ENCODE measurements at places on chromosomes 13 and 19.
A peak's percentile ranks its signal among the peaks of the same experiment; 100 is the strongest.

DNA sequence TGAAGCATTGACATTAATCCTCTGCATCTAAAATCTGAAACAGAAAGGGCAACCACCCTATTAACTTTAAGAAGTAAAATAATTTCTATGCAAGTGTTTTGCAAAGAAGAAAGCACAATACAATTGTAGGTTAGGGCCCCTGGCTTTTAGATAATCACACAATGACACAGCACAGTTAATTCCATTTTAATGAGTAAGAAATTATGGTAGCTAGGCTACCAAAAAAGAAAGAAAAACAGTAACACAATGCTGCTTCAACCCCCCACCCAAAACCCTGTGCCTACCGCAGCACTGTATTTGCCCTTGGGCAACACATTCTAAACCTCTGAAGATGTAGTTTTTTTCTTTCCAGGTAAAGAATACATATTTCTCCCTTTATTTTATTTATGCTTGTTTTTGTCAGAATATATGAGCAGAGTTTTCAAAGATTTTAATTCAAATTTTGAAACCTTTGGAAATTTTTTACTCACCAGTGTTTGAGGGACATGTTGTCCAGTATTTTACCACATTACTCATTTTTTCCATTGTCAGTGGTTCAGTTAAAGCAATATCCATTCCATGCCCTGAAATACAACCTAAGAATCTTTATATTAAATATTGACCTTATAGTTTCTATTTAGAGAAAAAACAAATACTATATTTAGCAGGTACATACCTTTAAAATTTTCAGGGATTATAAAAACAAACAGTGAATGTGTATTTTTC, 21.1 kb downstream of the SOHLH2 start:
- DNase-seq = no peak

- DNase-seq = no peak
Measured at GRCh38 chr13:20424949-20425348, 100.7 kb downstream of the CRYL1 start.

- DNase-seq = no peak
Measured at GRCh38 chr19:32223595-32224370, 121.6 kb upstream of the ZNF507 start.

GRCh38 chr13:69857183-69857821, 250.3 kb upstream of the ATXN8OS start:
- DNase-seq = peak; percentile 4

- DNase-seq = no peak
Measured at GRCh38 chr13:113869263-113869662, 5.4 kb upstream of the GAS6 start.

DNA sequence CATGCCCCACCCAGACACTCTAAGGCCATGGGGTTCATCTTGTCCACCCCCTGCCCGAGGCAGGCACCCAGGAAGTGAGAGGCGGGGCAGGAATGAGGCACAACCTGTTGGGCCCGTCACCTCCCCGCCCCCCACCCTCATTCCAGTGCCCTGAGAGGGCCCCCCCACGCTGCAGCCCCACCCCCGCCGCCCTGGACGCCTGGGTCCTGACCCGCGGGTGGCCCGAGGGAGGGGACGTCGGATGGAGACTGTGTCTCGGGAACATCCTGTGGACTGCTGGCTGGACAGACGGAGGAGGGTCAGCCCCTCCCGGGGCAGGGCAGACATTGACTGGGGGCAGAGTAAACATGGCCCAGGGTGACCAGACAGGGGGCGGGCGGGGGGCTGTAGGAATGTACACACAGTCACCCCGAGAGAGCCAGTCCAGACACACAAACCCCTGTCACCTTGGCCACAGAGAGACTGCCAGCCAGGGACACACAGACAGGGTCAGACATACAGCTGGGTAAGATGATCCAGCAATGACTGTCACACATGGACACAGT, 7.4 kb upstream of the JUNB start:
- no peak for DNase-seq

- no peak for DNase-seq
Measured at GRCh38 chr19:35457173-35457572, 9.1 kb downstream of the FFAR2 start.

DNA sequence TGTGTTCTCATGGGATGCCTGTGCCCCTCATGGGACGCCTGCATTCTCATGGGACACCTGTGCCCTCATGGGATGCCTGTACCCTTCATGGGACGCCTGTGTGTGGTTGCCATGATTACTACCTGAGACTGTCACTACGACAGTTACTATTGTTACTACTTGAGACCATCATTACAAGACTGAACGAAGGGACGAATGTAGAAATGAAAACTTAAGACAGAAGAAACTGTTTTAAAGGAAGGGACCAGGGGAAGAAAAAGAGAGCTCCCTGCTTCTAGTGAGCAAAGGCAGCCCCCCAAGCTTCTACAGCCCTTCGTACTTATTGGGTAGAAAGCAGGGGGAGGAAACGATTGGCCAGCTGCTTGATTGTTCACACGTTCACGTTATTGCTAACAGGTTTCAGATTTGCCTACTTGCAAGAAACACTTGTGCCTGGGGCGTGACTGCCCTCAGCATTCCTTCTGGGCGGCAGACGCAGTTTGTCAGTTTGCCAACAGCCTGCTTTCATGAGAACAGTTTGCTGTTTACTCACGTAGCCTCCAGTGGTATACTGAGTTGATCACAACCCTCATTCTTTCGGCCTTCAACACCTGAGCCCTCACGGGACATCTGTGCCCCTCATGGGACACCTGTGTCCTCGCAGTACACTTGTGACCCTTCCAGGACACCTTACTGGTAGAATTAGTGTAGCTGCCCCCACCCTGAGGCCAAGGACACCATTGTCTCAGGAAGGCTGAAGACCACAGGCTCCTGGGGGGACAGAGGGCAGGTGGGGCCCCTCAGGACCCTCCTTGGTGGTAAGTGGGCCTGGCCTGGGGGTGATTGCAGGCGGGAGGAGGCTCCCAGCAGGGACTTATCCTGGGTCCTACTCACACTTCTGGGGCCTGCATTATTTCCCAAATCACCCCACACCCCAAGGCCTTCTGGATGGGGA, 2.5 kb upstream of the S1PR4 start:
- DNase-seq = no peak

DNA sequence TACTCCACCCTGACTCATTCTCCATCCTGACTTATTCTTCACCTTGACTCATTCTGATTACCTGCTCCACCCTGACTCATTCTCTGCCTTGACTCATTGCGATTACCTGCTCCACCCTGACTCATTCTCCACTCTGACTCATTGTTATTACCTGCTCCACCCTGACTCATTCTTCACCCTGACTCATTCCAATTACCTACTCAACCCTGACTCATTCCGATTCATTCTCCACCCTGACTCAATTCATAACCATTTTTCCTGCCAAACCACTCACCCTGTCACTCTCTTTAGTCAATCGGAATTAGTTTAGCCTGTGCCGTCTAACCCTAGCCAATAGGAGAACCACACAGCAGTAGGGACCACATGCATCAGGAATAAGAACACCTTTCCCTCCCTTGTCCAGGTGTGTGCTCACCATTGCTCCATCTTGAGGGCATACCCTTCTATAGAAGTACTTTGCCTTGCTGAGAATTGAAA, 1227.4 kb upstream of the PCDH20 start:
- DNase-seq = no peak

GRCh38 chr19:34248941-34249340, 5.4 kb upstream of the GARRE1 start:
- DNase-seq = no peak

DNA sequence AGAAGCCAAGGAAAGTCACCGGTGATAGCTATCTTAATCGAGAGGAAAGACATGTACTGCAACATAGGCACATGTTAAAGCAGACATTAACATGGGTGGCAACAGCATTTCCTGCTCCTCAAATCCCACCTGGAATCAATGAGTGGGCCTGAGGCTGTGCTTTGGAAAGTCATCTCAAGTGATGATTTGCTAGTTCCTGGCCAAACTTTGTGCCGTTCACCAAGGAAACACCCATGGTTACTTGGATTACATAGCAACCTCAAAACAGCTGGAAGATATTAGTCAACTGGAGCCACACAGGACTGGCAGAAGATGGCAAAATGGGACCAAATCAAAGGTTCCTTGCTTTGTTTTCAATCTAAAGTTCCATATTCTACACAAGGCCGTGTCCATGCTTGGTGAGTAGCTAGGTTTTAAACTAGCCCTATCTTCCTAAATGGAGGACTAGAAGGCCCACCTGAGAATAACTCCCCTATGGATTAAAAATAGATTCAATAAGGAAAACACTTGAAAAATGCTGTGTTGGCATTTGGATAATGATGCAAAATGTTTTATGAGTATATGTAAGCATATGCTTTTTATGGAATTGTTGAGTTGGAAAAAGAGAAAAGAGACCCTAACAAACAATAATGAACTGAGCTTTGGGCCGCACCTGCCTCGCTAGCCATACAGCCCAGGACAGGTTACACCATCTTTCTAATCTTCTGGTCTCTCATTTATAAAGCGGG, 144.5 kb downstream of the RGCC start:
- DNase-seq = no peak

- DNase-seq = no peak
Measured at GRCh38 chr19:7535998-7536695, 630 bp downstream of the PNPLA6 start.

GRCh38 chr13:76887076-76887563, 915 bp upstream of the KCTD12 start:
- DNase-seq = no peak

DNA sequence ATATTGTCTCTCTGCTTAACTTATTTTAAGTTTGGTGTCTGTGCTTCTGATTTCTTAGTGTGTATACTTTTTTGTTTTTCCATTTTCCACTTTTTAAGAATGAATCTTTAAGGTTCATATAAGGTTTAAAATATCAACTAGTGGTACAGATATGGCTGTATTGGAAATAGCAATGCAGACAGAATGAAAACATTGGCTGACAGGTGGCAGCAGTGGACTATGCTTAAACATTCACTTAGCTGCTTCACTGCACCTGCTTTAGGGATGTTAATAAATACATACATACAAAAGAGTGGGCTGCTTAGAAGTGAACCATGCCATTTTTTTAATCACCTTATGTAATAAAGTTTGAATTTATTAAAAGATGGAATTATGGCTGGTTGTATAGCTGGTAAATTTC, 27.3 kb downstream of the TM9SF2 start:
- no peak for DNase-seq

- DNase-seq = no peak
Measured at GRCh38 chr19:36685835-36686234, 1.6 kb upstream of the ZNF567 start.

GRCh38 chr13:95301968-95302393, 730 bp upstream of the ABCC4 start:
- peak; percentile 63 for DNase-seq

DNA sequence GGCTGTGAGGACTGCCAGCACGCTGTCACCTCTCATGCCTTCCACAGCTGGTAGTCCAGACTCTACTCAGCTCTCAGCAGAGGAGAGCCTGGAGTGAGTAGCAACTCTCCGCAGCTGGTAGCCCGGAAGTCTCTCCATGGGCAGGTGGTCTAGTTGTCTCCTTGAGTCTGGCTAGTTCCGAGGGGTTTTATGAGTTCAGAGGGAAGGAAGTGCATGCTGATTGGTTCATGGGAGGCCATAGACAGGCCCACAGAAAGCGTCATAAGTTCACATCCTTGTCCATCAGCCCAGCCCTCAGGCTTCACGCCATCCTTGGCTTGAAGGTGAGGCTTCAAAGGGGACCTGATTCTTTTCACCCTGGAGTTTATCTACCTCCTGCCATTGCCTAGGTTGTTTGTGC, 2662.4 kb upstream of the PCDH20 start:
- DNase-seq = no peak

- DNase-seq = no peak
Measured at GRCh38 chr13:28505543-28506135, 10.7 kb upstream of the FLT1 start.

DNA sequence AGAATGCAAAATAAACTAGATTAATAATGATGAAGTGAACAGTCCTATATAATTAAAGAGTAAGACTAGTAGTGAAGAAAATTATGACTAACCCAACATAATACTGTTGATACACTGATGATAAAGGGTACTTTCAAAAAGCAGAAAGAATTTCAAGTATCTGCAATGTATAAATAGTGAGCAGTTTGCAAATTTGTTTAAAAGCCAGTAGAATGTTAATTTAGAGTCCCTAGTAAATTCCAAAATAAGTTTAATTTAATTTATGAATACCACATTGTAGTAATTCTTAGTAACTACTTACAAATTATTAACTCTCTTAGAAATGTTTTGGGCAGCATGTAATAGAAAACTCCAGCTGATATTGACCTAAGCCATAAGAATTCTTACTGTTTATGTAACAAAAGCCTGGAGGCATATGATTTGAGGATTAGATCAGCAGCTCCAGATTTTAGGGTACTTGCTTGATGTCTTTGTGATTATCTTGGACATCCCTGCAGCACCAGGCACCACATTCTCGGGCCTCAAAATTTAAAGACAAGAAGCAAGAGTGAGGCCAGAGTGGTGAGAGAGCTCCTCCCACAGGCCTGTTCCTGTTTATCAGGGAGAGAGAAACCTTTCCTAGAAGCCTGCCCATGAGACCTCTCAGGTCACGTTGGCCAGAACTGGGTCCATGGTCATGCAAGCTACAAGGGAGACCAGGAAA, 67.6 kb upstream of the TDRD3 start:
- no peak for DNase-seq

- DNase-seq = no peak
Measured at GRCh38 chr13:91405240-91405639, 6.8 kb downstream of the GPC5 start.

- DNase-seq = no peak
Measured at GRCh38 chr13:92575777-92576176, 650.8 kb upstream of the GPC6 start.

DNA sequence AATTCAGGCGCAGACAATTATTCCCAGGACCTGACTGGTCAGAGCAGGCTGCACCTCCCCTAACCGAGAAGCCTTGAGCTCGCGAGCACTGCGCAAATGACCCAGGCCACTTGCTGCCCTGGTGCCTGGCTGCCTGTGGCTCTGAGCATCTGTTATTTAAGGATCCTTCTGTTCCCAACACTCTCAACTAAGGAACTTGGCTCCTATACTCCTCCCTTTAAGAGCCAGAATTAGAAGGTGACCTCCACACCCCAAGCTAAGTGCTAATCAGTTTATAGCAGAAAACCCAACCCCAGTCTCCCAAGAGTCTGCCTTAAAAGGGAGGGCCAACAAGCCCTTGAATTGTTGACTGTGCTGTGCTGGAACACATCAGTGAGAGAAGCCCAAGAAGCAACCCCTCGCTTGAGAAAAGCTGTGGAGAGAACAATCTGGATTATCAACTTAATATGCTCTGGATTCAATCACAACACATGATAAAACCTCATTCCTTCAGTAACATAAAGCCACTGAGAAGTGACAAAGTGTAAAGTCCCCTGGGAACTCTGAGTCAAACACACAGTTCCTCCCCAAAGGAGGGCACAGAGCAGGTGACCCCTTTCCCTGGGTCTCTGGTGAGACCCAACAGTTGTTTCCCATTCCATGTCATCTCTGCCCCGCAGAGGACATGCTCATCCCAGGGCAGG, 14.6 kb downstream of the AKAP8L start:
- DNase-seq = no peak

- no peak for DNase-seq
Measured at GRCh38 chr19:32873247-32873959, 3.8 kb upstream of the SLC7A9 start.

- no peak for DNase-seq
Measured at GRCh38 chr19:47691090-47691489, 22.1 kb upstream of the EHD2 start.

All from DMS 273 treated with DMSO at 0.1 percent for 48 hours (cell line).